ENCODE measurements at places on chromosomes 7 and 10.

- no peak for DNase-seq
Observed at GRCh38 chr10:127195571-127196281, 665 bp downstream of the INSYN2A start.

GRCh38 chr7:77425101-77426051 lies 9.2 kb upstream of the GSAP start:
- peak; percentile 34 for DNase-seq

- DNase-seq: no peak
Observed at GRCh38 chr10:44316187-44316921, 68.5 kb downstream of the CXCL12 start.

GRCh38 chr7:140677496-140677895 lies 4.8 kb downstream of the ADCK2 start:
- no peak for DNase-seq

GRCh38 chr10:131246775-131247174 lies 64.7 kb downstream of the TCERG1L start:
- no peak for DNase-seq

DNA sequence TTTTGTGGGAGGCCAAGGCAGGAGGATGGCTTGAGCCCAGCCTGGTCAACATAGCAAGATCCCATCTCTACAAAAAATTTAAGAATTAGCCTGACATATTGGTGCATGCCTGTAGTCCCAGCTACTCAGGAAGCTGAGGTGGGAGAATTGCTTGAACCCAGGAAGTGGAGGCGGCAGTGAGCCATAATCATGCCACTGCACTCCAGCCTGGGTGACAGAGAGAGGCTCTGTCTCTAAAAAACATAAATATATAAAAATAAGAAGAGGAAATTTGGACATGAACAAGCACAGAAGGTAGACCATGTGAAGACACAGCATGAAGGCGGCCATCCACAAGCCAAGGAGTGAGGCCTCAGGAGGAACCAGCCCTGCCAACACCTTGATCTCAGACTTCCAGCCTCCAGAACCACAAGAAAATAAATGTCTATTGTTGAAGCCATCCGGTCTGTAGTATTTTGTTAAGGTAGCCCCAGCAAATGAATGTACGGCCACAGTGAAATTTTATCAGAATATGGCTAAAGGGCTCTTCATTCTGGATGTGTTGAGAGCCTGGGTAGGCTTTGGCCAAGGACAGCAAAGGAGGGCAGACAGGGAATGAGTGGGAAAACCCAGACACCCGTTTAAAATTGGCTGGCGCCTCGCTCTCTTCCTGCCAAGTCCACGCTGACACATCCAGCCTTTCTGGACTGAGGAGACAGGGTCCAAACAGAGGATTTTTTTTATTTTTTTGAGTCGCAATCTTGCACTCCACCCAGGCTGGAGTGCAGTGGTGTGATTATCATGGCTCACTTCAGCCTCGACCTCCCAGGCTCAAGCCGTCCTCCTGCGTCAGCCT lies 12.9 kb upstream of the GRID2IP start:
- no peak for DNase-seq

GRCh38 chr7:148722340-148723165 lies 23.9 kb downstream of the CUL1 start:
- no peak for DNase-seq

DNA sequence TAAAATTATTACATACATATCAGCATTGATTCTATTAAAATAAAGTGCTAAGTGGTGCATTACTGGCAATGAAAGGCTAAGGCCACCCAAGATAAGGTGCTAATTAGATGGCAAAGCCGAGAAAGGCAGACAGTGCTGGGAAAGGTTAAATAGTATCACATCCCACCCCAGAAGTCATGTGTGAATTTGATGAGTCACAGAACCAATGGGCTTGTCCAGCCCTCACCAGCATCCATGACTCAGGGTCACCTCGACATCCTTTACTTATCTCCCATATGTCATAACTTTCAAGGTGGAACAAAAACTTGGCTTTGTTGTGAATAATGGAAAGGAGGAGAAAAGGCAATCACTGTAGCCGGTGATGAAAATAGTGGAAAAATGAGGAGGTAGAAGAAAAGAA lies 459.1 kb downstream of the PLXNA4 start:
- DNase-seq: peak; percentile 73

- peak; percentile 94 for DNase-seq
Observed at GRCh38 chr10:102583435-102584417, 60.6 kb upstream of the TRIM8 start.

GRCh38 chr10:3393958-3394357 lies 221.4 kb upstream of the PITRM1 start:
- no peak for DNase-seq

Measured in AG08395 (cell line).